ENCODE measurements at places on chromosomes 11 and 22. TPM values are rescaled to one million over a fixed set of nuclear protein-coding genes. Genes with fewer than 3 reads are reported as not detected.
A peak's percentile ranks its signal among the peaks of the same experiment; 100 is the strongest.

The KRTAP5-11 gene
- total RNA-seq: not detected

DNA sequence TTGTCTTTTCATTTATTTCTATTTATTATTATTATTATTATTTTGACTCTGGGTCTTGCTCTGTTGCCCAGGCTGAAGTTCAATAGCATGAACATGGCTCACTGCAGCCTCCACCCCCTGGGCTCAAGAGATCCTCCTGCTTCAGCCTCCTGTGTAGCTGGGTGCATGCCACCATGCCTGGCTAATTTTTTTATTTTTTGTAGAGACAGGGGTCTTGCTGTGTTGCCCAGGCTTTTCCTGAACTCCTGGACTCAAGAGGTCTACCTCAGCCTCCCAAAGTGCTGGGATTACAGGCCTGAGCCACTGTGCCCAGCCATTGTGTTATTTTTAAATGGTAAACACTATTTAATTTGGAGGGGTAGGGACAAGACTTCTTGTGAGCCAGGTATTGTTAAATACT is 23.3 kb upstream of the RRM1 start:
- no peak for DNase-seq

- no peak for DNase-seq
Measured at GRCh38 chr11:118272001-118272400, 7.9 kb upstream of the MPZL2 start.

DNA sequence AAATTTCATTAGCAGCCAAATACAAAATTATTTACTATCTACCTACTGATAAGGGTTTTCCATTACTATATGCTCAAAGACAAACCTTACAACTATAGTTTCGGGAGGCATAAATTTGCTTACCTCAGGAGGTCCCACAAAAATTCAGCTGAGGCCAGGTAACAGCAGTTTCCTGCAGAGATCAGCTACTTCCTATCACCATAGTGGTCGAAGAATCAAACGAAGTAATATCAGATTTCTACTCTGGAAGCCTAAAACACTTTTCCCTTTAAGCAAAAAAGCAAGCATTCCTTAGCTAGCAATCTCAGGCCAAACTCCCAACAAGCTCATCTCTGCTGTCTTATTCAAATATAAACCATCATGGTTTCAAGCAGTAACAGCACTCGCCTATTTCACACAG is 3.1 kb downstream of the NAP1L4 start:
- no peak for DNase-seq

GRCh38 chr11:6646576-6646917 is 9.1 kb downstream of the DCHS1 start:
- DNase-seq: no peak

GRCh38 chr11:88435415-88435814 is 97.9 kb upstream of the CTSC start:
- no peak for DNase-seq

The PAMR1 gene
- total RNA-seq: not detected

The MRGPRX3 gene
- not detected for total RNA-seq

GRCh38 chr22:32904044-32904443 is 102.5 kb downstream of the TIMP3 start:
- no peak for DNase-seq

The CRYBA4 gene
- not detected for total RNA-seq

- DNase-seq: no peak
Measured at GRCh38 chr22:17672417-17672991, 33.9 kb downstream of the BCL2L13 start.

The SCUBE2 gene
- total RNA-seq: not detected

GRCh38 chr11:98289617-98290263 is 731.0 kb upstream of the CNTN5 start:
- DNase-seq: no peak

GRCh38 chr11:116847612-116848011 is 10.2 kb upstream of the APOA1 start:
- no peak for DNase-seq

DNA sequence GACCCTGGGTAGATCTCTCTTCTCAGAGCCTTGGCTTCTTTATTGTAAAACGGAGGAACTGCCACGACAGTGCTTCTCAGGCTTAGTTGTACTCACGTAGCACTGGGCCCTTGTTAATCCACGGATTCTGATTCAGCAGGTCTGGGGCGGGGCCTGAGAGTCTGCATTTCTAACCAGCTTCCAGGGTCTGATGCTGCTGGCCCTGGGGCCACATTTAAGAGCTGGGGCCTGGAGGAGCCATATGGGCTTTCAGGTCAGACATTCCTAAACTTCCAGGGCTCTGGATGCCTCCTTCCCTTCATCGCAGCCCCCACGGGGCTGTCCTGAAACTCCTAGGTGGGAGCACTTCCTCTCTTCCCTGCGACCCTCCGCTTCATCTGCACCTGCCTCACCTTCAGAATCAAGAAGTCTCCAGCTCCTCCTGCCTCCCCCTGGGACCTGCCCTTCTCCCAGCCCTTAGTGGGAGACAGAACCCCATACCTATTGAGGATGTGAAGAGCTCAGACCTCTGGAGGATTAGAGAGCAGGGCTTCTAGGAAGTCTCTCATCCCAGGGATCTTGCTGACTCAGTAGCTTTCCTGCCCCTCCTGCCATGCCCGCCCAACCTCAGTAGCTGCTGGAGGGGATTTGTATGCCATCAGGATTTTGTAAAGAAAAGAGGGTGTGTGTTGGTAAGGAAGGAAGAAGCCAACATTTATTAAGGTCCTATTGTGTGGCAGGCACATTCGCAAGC is 92.5 kb downstream of the LRRC32 start:
- DNase-seq: no peak

GRCh38 chr11:35035894-35036408 is 103.0 kb upstream of the CD44 start:
- DNase-seq: no peak

- no peak for DNase-seq
Measured at GRCh38 chr11:10770626-10771254, 19.7 kb downstream of the CTR9 start.

- peak; percentile 64 for DNase-seq
Measured at GRCh38 chr22:45240810-45241631, at the start of gene KIAA0930. Gene KIAA0930, minus strand, starts transcription at chr22:45240894. Its CDS starts 191 bp downstream, at chr22:45240703.

GRCh38 chr11:15742626-15743519 is 613.5 kb downstream of the SOX6 start:
- no peak for DNase-seq

The OR8B2 gene
- not detected for total RNA-seq

The GPHA2 gene
- not detected for total RNA-seq
